Hematopoietic multipotent progenitor cell treated with erythropoietin and hydrocortisone succinate and interleukin-3 and kit ligand, for 17 days (in vitro differentiated cells): ENCODE measurements at places on chromosomes 13 and 19.
A peak's percentile ranks its signal among the peaks of the same experiment; 100 is the strongest.

- no peak for DNase-seq
These were observed 95.6 kb downstream of the DLEU7 start for GRCh38 chr13:50747737-50748350.

DNA sequence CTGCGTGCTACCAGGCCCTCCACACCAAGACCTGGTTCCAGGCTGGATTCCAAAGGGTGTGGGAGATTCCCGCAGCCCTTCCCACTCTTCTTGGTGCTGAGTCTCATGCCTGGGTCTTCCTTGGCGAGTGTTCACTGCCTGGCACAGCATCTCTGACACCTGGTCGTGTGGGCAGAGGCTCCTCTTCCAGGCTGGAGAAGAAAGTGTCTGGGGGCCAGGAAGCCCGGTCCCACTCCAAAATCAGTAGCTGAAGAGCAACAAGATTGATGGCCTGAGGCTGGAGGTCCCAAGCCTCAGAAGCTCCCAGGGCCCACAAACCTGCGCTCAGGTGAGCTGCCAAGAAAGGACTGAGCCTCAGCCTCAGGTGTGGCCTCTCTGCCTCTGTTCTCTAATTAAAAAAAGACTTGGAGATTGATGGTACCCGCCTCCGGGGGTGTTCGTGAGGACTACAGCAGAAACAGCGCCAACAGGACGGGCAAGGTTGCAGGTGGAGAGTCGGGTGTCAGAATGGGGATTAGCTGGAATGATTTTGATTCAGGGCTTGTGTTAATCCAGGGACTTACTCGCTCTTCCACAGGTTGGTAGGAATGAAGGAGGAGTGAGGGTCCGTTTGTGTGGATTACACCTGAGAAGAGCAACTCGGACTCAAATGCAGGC is 217.5 kb downstream of the TEX29 start:
- DNase-seq: no peak

DNA sequence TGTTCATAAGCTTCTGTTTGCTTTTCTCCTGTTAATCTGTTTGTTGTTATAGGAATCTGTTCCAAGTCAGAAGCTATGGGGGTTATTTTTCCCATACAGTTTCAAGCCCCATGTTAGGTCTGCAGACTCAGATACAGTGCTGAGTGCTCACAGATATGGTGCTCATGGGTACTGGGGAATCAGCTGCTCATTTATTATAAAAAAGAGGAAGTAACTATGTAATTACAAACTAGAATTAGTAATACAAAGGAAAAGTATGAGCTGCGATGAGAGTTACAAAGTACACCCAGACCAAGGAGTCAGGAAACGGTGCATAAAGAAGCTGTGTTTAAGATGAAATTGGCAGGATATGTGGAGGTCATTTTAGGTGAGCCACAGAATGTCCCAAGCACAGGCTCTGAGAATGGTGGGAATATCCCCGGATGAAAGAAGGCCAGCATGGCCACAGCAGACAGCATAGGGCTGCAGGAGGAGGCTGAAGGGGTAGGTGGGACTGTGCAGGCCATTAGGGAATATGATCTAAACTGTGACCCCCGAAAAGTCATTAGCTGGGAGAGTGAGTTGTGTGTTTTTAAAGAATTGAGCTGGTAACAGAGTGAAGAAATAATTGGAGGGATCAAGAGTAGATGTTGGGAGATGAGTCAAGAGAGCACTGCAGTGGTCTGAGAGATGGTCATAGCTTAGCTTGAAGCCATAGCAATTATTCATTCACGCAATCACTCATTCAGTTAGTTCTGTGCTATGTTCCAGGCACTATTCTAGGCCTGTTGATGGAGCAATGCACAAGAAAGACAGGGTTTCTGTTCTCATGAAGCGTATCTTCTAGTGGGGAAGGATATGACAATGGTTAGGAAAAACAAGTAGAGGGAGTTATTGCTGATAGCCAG is 177.4 kb upstream of the UBL3 start:
- DNase-seq: no peak

DNA sequence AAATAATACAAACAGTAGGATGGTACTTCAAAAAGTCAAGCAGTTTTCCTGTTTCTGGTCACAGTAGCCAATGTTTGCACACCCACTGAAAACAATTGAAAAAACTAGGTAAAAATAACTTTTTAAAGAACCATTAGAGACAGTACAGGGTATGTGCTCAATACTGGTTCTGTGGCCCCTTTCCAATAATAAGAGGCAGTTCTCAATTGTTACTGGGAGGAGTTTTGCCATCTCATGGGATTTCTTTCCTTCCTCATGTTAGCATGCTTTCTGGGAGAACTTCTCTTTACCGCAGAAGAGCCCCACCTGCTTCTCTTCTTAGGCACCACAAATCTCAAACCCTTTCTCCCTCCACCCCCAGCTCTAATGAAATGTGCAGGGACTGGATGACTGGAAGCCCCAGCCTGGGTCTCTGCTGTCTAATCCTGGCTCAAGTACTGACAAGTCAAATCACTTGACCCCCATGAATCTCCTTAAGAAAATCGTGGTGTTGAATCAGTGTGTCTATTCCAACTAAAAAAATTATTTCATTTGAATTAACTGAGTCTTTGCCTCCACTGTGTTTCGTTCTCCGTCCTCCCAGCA is 14.6 kb downstream of the METTL21C start:
- DNase-seq: no peak

DNA sequence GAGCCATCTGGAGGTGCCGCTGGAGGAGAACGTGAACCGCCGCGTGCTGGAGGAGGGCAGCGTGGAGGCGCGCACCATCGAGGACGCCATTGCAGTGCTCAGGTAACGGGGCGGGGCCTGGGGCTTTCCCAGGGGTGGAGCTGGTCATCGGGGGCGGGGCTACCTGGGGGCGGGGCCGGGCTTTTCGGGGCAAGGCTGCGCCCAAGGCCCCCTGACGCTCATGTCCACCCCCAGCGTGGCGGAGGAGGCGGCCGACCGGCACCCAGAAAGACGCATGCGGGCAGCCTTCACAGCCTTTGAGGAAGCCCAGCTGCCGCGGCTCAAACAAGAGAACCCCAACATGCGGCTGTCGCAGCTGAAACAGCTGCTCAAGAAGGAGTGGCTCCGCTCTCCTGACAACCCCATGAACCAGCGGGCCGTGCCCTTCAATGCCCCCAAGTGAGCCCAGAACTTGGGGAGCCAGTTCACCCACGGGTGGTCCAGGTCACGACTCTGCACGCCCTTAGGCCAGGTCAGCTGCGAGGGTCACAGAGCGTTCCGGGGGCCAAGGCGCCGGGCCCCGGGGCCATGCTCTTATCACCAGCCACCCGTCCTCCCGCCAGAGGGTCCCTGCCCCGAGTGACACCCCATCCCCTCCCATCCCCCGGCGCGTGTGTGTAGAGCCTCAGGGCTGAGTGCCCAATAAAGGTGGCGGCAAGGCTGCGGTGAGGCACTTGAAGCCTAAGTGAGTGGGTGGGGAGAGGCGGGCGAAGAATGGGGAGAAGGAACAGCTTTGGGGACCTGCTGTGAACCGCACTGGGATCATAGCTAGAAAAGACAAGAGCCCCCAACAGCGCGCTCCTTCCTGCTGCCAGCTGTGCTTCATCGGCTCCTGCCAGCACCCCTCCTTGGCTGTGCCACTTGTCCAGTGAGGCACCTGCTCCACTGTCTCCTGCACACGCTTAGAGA is 10.7 kb downstream of the CCDC124 start:
- peak; percentile 52 for DNase-seq

DNA sequence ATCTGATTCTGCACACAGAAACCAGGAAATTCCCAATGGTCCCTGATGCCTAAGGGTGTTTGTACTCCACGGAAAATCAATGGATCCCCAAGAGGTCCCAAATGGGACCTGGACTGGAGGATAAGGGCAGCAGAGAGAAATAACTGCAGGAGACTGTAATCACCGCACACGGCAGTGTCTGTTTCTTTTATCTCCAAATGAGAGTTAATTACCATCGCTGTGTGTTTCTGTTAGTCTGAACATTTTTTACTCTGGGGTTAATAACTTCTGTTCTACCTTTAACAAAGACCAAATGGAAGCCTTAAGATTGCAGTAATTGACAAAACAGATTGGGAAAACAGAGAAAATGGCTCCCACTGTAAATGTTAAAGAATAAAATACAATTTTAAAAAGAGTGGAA is 320.9 kb downstream of the DCLK1 start:
- no peak for DNase-seq

GRCh38 chr13:113850722-113851479 is 13.0 kb downstream of the GAS6 start:
- no peak for DNase-seq

GRCh38 chr13:43307921-43308433 is 284.6 kb downstream of the DNAJC15 start:
- no peak for DNase-seq

- DNase-seq: no peak
These were observed 13.8 kb downstream of the RCBTB1 start for GRCh38 chr13:49571299-49572240.

DNA sequence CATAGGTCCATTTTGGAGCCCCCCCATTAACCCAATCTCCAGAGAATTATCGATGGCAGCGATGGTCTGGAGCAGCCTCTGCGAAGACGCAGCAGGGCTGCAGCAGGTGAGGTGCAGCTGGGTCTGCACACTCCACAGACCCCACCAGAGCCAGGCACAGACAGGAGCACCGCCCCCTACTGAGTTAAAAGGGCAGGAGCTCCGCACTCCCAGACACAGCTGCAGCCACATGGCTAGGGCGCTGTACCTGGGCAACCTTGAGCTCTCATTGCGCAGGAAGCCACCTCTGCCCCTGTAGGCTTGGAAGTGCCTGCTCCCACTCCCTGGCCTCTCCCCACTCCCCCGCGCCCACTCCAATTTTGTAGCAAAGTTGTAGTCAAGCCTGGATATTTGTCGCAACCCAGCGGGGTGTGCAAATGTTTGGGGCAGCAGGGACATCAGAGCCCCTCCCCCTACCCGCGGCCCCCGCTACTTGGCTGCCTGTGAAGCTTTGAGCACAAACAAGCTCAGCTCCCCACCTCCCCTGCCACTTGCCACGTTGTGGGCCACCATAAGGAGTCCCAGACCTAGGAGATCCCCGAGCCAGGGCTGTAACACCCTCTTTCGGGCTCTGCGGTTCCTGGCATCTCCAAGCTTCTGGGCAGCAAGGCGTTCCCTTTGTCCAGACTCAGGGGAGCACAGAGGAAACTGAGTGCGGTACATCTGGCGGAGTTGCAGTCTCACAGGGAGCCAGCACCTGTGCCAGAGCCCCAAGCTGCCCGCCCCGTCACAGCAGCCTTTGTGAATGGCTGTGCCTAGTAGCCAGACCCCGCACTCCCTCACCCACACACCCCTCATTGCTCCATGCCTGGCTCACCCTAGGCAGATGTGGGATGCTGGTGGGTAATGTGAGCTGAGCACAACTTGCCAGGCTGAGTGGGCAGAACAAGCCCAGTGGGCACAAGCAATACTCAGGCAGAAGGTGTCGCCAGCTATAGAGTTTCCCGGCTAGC is 949.7 kb upstream of the SLITRK1 start:
- DNase-seq: no peak

GRCh38 chr19:8269724-8270123 is 38.4 kb downstream of the CD320 start:
- DNase-seq: no peak

DNA sequence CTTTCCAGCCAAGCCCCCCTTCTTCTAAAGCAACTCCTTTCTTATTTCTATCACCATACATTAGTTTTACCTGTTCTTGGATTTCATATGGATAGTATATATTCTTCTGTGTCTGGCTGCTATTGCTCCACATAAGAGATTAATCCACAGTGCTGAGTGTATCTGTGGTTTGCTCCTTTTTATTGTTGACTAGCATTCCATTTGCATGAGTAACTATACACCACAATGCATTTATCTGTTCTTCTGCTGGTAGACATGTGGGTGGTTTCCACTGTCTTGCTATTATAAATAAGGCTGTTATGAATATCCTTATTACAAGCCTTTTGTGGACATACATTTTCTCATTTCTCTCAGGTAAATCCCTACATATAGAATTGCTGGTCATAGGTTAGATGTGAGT is 138.2 kb downstream of the SLC7A1 start:
- DNase-seq: no peak

GRCh38 chr19:40623403-40624251 is 22.5 kb downstream of the LTBP4 start:
- DNase-seq: peak; percentile 81

GRCh38 chr13:114081761-114082681 is 50.4 kb downstream of the RASA3 start:
- DNase-seq: no peak

DNA sequence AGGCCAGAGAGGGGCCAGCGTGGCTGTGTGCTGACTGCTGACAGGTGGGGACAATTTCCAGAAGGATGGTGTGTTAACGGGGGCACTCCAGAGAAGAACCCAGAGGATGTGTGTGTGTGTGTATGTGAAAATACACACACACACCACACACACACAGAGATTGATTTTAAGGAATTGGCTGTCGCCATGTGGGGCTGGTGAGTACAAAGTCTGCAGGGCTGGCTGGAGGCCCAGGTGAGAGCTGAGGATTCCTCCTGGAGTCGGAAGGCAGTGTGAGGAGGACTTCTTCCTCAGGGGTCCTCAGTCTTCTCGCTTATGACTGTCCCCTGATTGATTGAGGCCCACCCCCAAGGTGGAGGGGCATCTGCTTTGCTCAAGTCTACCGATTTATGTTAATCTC is 7.6 kb upstream of the GJB6 start:
- DNase-seq: no peak

DNA sequence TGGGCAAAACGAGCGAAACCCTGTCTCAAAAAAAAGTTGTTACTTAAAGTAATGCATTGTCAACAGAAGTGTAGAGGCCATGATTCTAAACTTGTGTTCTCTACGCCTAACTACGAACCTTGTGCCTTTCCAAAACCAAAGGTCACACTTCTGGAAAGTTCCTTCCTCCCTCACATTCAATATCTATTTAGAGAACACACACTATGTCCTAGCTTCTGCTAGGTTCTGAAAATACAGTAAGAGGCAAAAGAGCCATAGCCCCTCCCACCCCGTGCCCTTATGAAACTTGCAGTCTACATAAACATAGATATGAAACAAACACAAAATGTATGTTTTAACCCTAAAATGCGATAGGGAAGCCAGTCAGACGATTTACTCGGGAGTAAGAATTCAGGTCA is 36.4 kb downstream of the RNF6 start:
- DNase-seq: no peak

GRCh38 chr19:13920940-13921747 is 15.1 kb downstream of the CC2D1A start:
- DNase-seq: peak; percentile 22

- no peak for DNase-seq
These were observed 3.7 kb upstream of the PEX11G start for GRCh38 chr19:7492558-7492957.

DNA sequence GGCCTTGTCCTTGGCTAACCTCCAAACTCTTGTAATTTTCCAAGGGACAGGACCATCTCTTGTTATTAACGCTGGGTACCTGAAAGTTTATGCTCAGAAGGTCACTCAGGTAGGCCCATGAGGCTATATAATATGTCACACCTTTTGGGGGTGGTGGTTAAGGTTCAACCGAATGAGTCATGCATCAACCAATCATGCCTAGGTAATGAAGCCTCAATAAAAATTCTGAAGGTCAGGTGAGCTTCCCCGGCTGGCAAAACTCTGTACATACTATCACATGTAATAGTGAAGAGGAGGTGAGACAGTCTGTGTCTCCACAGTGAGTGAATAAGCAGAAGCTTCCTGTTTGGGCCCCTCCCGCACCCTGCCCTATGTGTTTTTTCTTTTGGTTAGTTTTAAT is 424.9 kb downstream of the PCDH17 start:
- DNase-seq: no peak

- DNase-seq: no peak
These were observed 1387.8 kb upstream of the ATXN8OS start for GRCh38 chr13:68719815-68720214.
